ENCODE measurements at places on chromosomes 4 and X. TPM values are rescaled to one million over a fixed set of nuclear protein-coding genes. Genes with fewer than 3 reads are reported as not detected.

The VCX3B gene
- not detected for total RNA-seq

The MAGEB5 gene
- total RNA-seq, result not detected

DNA sequence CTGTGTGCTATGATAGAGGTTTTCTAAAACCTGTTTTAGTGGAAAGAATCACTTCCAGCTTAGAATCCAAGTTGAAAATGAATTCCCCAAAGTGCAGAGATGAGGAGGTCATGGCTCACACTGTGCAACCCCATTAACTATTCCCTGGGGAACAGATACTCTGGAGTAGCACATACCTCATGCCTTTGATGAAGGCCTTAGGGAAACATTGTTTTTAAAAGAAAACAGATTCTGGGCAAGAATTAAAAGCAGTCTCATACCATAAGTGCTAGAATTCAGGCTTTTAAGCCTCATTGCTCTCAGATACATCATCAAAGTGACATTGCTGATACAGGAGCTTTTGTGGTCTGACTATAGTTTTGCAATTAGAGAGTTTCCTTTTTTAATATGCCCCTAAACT is 115.1 kb downstream of the NDST4 start:
- DNase-seq, result peak; percentile 72

DNA sequence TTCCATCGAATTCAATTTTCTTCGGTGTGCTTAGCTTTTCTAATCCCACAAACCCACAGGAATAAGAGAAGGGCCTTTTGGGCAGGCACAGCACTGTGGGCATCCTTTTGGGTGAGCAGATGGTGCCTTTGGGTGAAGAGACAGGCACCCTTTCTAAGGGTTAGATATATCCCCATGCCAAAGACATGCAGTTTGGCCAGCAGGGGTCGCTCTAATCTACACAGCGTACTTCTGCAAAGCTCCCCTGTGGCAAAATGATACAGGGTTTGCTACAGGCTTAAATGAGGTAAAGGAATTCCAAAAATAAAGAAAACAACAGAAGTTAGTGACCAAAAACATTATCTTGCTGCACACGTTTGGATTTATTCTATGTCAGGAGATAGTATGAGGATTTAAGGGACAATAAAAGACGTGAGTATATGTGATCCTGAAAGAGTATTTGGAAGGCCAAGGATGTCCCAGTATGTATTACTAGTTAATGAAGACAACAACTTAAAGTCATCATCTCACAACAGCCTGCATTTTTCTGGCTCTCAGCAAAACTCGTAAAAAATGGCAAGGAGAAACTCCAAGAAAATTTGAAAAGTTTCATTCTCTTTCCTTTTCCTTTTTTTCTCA is 49.5 kb downstream of the PHEX start:
- DNase-seq, result peak; percentile 66

The CC2D2A gene
- 10.1 TPM for total RNA-seq

The ASMT gene
- not detected for total RNA-seq

The ESX1 gene
- not detected for total RNA-seq

The GPRIN3 gene
- 0.12 TPM for total RNA-seq

- no peak for DNase-seq
Measured at GRCh38 chr4:80798082-80798481, 232.4 kb upstream of the BMP3 start.

GRCh38 chr4:74339501-74339900 is 25.4 kb upstream of the EREG start:
- DNase-seq, result no peak

The AMBN gene
- total RNA-seq, result not detected

DNA sequence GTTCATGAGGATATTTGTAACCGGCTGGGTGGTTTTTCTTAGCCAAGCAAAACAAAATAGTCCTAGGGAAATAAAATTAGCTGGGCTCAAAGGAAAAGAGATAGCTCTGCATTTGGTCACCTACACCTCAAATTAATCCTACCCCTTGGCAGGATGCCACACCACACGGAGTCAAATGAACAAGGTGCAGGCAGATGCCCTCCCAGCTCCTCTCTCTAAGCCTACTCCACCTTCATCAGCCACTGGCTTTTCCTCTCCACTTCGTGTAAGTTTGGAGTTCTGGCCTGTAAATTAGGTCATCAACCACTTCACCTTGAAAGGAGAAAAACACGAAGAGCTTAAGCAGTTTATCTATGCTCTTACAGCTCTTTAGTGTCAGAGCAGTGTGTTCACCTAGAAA is 1.4 kb downstream of the DDIT4L start:
- DNase-seq, result peak; percentile 31

GRCh38 chr4:17066972-17067371 is 168.5 kb upstream of the LDB2 start:
- DNase-seq, result no peak

The RHOH gene
- not detected for total RNA-seq

The SH2D1A gene
- total RNA-seq, result not detected

GRCh38 chrX:152817078-152817764 is 13.3 kb downstream of the CETN2 start:
- DNase-seq, result peak; percentile 8

The TEX13B gene
- total RNA-seq, result not detected

The MAGEA9B gene
- total RNA-seq, result not detected
